Hematopoietic multipotent progenitor cell (in vitro differentiated cells): ENCODE measurements at places on chromosomes 1 and 21. TPM values are rescaled to one million over a fixed set of nuclear protein-coding genes. Genes with fewer than 3 reads are reported as not detected.
A peak's percentile ranks its signal among the peaks of the same experiment; 100 is the strongest.

DNA sequence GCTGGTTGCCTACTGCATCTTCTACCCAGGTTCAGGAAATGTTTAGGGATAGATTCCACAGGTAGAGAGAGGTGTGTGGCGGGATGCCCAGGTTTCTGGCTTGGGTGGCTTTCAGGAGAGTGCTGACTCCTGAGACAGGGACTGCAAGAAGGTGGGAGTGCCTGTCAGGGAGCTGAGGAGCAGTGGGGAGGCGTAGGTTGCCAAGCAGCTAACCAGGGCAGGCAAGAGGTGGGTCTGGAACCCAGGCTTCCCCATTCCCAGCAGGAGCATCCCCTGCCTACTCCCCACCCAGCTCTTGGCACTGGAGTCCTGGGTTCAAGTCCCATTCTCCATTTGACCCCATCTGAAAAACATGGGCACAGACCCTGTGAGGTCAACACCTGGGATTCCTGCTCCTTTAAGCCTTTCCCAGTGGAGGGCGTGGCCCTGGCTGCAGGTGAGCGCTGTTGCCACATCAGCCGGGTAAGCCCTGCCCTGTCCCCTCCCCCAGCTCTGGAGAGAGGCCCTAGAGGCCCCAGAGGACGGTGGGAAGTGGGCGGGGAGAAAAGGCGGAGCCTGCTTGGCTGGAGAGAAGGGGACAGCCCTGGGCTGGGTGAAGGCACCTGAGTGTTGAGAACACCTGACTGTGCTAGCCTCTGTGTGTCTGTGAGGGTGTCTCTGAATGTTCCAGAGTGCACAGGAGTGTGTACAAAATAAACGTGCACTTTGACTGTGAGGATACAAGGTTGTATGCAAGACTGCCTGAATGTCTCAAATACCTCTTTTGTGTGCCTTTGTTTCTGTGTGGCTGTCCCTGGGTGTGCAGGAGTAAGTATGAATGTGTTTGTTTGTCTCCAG is 14.0 kb upstream of the SYNC start:
- peak; percentile 65 for DNase-seq

DNA sequence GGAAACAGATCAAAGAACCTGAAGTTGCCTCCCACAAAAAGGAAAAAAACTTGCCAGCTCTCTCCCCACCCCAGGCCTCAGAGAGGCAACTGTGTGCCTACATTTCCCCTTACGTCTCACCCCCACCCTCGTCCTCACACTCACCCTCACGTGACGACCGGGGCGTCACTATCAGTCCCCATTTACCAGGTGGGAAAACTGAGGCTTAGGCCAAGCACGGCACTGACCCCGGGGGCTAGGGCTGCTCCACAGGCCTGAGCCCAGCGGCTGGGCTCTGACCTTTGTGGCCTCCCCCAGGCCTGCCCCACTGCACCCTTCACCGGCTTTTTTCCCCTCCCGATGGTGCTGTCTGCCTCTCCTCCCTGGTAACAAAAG is 51.5 kb upstream of the RUNX3 start:
- DNase-seq: no peak

DNA sequence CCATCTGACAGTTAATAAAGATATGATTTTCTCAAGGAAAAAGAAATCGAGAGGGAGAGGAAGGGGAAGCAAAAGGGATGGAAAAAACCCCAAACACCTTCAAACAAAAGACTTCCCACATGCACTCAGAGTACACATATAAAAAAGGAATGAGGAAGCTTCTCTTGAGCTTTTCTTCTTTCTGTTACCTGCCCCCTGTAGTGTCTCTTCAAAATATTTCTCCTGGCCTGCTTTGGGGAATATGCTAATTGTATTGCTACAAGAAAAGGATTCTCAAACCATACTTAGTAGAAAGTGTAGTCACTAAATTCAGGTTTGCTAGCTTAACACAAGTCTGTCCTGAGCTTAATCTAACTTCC is 58.7 kb downstream of the KIF14 start:
- no peak for DNase-seq

DNA sequence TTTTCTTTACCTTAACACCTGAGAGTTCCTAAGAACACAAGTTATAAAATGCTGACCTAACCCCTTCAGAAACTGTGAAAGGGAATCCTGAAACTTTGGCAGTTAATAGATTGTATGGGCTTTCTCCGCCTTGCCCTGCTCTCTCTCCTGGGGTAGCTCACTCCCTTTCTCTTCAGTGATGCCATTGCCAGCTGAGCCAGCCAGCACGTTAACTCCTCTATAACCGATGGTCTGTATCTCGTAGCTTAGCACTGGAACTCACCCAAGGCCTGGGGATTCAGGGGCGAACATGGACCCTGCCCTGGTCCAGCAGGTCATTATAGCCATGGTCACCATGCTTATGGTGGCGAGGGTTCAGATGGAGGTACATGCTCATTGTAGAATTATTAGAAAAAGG is 40.7 kb downstream of the TRAPPC10 start:
- no peak for DNase-seq

The AKR7A3 gene
- total RNA-seq: 0.54 TPM

DNA sequence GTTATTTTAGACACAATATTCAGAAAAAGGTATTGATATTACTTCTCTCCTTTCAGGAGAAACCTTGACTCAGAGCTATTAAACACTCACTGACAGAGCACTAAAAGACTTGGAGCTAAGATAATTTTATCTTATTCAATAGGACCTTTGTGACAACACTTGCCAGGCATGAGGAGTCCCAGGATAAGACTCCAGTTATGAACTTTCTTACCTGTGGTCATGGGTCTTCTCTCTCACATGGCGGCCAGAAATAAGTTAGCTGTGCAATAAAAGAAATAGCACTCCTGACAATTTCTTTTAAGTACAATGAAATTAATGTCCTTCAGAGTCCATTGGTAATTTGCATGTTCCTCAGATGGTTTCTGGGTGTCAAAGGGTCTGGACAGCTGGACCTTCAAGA is 382.1 kb downstream of the BRINP3 start:
- DNase-seq: no peak

- peak; percentile 16 for DNase-seq
Observed at GRCh38 chr1:115727706-115728249, 40.7 kb downstream of the CASQ2 start.

DNA sequence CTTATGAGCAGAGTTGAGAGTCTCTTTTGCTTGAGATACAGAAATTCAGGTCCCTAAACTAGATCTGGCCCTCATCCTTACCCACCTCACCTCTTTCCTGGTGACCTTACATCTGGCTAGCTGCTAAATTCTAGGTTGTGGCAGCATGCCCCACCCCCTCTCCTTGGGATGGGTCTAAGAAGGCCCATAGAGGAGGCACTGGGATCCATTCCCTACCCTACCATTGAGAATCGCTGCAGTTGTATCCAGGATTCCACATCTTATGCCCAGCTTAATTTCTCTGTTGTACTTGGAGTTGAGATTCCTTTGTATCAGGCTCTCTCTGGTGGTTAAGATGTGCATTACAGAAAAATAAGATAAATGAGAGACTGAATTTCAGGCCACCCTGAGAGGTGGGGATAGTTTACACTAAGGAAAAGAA is 9.5 kb upstream of the TMEM39B start:
- DNase-seq: peak; percentile 68

DNA sequence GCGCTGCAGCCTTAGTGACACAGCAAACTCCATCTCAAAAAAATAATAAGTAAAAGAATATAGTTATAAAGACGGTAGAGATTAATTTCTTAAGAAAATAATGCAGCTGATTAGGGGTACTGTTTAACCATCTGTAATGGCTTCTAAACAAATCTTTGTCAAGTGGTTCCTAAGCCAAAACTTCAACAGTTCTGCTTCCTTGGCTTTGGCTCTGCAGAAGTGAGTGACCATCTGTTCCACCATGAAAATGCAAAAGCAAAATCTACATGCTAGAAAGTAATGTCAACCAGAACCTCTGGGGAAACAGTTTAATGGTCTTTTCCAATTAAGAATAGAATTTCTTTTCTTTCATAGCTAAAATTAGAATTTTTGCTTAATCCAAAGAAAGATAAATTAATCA is 8.3 kb upstream of the SH2D5 start:
- no peak for DNase-seq

The OMA1 gene
- total RNA-seq: 17.5 TPM

- DNase-seq: no peak
Observed at GRCh38 chr1:8373125-8373524, 55.2 kb downstream of the SLC45A1 start.

DNA sequence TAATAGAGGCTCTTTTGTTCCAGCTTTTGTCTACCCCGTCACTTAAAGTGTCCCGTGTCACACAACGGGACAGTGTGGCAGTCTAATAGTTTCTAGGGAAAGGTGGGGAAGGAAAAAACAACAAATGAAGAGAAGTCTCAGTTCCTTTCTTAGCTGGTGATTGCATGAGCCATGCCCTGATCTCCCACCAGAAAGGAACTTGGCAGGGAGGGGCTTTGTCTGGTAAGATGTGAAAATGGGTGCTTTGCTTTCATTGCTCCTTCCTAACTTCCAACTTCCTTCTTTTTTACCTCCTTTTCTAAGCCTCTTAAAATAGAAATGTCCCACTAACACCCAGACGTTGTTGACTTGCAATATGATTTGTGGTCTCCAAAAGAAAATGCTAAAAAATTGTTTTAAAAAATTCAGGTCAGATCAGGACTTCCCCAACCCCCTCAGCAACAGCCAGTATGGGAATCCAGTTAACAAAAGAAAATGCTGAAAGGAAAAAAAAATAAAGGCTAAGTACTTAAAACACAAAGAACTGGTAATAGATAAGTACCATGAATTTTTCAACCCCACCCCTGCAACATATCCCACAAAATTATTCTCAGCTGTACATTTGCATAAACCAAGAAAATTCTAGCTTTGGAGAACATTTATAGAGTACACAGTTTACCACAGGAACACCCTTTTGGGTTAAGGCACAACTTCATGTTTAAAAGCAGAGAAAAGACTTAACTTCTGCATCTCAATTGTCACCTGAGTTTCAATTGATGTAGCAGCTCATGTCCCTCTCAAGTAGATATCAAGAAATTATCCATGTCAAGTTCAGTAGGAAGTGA is 106.2 kb downstream of the NIBAN1 start:
- DNase-seq: no peak

The FNDC7 gene
- total RNA-seq: under 0.01 TPM

DNA sequence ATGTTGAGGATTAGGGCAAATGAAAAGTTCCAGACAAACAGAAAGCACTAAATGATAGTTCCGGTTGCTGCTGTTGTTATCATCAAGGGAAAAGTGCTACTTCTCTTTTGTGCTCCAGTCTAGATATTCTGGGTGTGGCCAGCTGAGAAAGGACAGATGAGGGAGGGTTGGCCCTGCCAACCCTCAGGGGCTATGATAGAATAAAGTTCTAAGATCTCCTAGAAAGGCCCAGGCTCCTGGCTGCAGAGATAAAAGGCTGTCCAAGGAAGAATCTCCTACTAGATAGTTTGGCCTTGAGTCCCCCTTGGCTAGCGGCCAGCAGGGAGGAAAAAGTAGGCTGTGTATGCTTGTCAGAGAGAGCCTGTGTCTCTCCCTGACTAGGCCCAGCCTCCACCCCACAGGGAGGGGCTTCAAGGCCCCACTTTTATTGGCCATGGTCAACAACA is 31.5 kb downstream of the RIMS3 start:
- DNase-seq: no peak
